ENCODE measurements at places on chromosomes 3 and 15.

DNA sequence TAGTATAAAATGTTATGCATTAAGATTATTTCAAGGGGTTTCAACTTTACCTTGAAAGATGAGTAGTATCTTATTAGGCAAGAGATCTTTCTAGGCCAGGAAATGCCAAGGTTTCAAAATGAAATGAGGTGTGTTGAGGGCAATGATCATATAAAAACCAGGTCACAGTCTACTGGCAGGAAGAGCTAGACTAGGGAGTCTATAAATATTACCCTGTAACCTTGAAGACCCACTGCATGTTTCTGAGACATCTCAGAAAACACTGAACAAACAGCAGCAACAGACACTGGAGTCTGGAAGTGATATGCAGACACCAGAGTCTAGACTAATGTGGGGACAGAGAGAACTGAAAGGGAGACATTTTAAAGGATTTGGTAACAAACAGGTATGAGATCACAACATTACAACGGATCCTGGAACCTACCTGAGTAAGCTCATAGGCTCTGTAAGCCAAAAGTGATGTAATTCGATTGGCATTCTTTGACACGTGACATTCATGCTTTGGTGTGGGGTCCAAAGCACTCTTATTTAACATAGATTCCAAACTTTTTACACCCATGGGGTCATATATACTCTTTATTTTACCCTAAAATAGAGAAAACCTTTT is 15.0 kb downstream of the TASOR start:
- DNase-seq = no peak

- peak; percentile 91 for DNase-seq
Observed at GRCh38 chr3:157081626-157082210, 78.2 kb downstream of the CCNL1 start.

DNA sequence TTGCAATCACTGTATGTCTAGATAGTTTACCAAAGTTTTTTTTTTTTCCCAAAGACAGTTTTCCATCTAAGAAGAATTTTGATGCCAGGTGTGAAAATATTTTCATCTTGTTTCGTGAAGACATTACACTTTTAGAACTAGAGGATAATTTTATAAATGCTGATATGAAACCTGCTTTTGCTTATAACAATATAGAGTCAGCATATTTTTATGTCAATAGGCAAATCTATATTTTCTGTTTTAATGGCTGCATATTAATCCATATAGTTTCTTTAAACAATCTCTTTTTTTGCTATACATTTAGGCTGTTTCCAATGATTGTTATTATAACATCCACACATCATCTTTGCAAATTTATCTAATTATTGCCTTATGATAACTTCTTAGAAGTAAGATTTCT is 12.6 kb upstream of the INSYN1 start:
- no peak for DNase-seq

DNA sequence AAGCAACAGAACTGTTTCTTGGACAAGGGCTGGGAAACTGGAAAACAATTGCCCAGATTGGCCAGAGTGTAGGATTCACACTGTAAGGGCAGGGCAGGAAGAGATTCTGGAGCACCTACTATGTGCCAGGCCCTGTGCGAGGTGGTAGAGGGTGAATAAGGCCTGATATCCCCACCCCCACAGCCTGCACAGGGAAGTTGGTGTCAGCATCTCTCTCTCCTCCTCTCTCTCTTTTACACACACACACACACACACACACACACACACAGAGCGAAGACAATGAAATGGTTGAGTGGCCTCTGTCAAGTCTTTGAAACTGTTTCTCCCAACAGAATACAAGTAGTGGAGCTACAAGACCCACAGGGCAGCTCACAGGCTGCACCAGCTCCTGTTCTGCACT is 47.1 kb upstream of the SLCO2A1 start:
- no peak for DNase-seq

DNA sequence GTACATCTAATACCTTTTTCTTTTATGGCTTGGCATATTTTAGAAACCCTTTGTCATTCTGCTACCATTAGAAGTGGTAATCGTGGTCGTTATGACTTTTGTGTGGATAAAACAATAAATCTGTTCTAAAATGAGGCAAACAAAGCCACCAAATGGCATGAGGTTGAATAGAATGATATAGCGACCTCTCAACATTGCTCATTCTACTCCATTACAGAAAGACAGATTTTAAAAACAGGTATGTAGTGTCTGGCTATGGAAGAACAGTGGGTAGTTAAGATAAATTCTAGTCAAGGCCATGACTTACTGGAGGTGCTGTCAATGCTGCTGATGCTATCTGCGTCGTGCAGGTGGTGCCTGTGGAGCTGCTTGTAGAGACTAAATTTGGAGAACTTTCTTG is 123.2 kb downstream of the PLD1 start:
- no peak for DNase-seq

GRCh38 chr15:94858011-94858410 is 626.6 kb downstream of the MCTP2 start:
- no peak for DNase-seq

DNA sequence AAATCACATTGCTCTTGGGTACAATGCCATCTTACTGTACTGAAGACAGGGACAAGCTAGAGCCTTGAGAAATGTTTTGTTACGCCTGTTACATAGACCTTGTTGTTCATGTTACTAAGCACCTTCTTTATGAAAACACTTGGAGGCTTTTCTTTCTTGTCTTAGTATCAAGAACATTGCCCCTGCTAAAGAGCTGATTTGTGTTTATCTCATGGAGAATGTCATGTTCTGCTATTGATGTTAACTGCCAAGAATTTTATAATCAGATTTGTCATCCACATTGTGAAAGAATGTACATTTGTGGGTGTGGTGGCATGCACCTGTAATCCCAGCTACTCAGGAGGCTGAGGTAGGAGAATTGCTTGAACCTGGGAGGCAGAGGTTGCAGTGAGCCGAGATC is 431.3 kb upstream of the MDFIC2 start:
- no peak for DNase-seq

DNA sequence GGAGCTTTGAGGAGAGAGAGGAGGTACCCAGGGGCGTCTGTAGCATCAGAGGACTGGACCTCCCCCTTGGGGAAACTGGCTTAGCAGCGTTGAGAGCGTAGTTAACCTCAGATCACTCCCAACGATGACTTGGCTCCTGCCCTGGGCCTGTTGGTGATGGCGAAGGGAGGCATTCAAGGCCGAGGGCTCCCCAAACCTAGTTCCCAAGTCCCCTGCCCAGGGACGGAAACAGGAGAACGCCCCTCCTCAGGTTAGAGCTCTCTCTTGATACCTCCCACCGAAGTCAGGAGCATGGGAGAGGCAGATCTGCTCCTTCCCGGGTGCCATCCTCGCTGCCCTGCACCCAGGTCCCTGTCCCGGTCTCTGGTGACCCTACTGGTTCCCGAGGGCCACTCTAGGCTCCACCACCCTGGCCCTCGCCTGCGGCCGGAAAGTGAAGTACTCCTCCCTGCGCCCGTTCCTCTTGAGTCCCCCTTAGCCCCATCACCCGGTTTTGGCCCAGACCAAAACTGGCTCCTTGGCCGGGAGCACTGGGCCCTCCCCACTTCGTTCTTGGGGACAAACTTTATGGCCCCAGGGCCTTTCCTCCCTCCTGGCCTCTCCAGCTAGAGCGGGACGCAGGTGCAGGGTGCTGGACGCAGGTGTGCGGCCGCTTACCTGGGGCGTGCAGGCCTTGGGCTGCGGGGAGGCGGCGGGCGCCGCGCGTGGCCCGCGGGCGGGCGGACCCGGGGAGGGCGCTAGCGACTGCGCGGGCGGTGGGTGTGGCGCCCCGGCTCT is 2.6 kb upstream of the SKOR1 start:
- DNase-seq = no peak

- no peak for DNase-seq
Observed at GRCh38 chr3:114666623-114667022, 372.8 kb downstream of the TIGIT start.
